ENCODE measurements at places on chromosomes 7 and 10.

GRCh38 chr7:47314728-47315607 is 266.9 kb downstream of the TNS3 start:
- peak; percentile 74 for DNase-seq

DNA sequence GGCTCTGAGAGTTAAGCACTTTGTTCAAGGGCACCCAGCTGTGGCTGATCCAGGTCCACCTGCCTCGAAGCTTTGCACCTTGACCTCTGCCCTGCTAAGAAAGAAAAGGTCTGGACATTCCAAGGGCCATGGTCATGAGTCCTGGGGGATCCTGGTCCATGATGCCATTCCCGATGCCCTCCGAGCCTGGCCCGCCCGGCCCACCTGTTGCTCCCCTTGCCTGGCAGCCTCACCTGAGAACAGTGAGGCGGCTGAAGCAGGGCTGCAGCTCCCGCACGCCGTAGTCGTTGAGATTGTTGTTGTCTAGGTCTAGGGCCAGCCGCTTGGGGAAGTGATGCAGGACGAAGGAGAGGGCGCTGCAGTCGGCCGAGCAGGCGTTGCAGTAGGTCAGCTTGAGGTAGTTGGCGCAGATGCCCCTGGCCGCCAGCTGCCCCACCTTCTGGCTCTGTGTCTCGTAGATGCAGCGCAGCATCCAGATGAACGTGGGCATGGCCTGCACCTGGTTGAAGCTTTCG is 27.5 kb downstream of the NOD1 start:
- DNase-seq, result no peak

- peak; percentile 48 for DNase-seq
Observed at GRCh38 chr10:5666008-5666840, at the start of gene ASB13. Gene ASB13, minus strand, starts transcription at chr10:5666595. Its CDS starts 44 bp downstream, at chr10:5666551.

- no peak for DNase-seq
Observed at GRCh38 chr7:25908154-25908949, 243.6 kb upstream of the NFE2L3 start.

DNA sequence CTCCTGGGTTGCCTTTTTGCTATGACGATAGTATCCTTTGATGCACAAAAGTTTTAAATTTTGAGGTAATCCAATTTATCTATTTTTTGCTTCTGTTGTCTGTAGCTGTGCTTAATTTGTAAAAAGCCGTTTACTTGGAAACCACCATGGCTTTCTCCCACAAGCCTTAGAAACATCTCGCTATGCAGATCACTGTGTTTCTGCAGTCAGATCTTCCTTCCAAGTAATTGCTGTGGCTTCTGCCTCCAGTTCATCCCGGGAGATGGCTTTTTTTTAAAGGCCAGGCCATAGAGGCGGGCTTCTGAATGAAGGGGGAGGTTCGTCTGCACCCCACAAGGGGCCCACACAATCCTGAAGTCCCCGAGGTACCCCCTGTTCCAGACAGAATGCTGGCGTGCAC is 48.3 kb upstream of the OCM2 start:
- no peak for DNase-seq

- DNase-seq, result peak; percentile 38
Observed at GRCh38 chr10:54800741-54801421, at the start of gene PCDH15. Gene PCDH15, minus strand, starts transcription at chr10:54801231. Its CDS starts 136,969 bp downstream, at chr10:54664262.

DNA sequence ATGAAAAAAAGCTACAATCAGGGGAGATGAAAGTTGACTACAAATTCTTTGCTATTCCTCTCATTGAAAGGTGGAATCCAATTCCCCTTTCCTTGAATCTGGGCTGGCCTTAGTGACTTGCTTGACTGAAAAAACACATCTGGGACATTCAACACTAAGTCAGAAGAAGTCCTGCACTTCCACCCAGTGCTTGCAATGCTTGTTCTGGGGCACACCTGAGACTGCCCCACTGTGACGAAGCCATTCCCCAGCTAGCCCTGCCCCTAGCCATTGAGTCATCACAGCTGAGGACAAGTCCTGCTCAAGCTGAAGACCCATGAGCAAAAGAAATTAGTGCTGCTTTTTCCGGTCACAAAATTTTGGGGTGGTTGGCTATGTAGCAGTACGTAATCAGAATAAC is 19.2 kb upstream of the GRID1 start:
- no peak for DNase-seq

DNA sequence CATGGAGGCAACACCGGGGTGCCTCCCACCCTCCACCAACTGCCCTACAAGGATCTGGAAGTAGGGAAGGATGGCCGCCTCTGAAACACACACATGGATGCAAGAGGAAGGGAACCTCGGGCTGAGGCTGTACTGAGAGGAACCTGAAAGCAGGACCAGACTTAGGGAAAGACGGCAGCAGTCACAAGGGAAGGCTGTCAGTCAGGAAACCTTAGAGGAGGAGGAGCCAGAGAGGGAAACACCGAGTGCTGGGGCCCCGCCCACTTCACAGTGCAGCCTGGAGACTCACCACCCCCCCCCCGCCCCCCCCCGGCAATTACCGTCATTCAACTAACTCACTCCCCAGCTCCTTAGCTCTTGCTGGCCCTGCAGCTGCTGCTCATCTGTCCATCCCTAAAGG is 2.5 kb downstream of the CYREN start:
- no peak for DNase-seq

DNA sequence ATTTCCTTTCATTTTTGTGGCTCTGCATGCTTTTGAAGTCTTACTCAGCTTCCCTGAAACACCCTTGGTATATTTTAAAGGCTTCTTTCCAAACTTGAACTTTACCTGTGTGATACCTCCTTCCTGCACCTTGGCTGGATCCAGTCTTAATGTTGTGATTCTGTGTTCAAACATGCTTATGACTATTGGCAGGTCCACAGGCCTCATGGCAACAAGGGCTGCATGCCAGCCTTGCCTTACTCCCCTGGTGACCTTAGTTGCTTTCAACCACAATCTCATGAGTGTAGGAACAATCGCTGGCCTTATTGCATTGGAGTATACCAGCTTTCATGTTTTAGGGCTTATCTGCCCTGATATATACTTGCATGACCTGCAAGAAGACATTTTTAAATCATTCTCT is 238.7 kb downstream of the KIF20B start:
- no peak for DNase-seq

DNA sequence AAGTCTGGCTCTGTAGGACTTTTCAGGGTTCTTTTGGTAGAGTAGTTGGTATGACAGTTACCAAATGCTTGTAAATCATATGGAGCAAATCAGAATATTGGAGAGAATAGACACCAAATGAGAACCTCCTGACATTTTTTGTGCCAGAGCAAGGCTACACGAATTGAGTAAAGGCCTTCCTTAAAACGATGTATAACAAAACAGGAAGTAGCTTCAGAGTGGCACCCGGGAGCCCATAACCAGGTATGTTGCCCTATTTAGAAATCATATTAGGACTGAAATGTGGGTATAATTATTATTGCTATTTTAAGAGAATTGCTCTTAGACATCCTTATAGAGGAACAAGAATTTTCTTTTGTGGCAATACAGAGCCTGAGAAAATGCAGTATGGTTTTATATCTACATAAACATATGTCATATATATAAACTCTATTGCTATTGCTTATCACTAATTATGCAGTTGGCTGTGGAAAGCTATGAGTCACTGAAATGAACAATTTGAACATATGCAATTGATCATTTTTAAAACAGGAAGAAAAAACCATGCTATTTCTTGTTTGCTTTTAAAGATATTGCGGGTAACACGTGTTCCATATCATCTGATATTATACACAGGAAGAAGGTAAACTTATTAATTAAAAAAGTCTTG is 197.4 kb upstream of the MTPN start:
- DNase-seq, result no peak

DNA sequence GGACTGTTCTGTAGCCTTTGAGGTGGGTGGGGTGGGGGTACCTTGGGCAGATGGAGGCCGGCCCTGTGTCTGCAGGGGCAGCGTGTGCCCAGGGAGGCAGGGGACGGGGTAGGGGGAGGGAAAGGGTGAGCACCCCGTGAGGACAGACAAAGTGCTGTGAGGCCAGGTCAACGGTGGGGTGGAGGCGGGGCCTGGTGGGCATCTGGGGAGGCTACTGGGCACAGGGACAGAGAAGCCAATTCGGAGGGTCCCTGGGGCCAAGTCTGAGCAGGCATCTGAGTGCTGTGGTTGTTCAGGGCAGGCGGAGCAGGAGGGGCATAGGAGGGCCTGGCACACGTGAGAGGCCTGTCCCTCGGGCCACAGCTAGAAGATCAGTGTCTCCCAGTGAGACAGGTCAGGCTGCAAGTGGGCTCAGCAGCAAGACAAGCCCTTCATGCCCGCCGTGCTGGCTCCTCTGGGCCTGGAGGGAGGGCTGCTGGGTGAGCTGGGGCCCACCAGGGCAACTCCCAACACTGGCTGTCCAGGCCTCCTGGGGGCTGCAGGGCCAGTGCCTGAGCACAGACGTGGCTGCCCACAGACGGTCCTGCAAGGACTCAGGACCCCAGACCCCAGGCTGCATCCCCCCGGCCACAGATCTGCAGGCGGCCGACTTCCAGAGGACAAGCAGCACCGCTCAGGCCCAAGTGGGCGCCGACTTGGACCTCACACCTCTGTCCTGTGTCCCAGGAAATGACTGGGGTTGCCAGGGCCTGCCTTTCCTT is 26.4 kb upstream of the KNDC1 start:
- DNase-seq, result no peak

DNA sequence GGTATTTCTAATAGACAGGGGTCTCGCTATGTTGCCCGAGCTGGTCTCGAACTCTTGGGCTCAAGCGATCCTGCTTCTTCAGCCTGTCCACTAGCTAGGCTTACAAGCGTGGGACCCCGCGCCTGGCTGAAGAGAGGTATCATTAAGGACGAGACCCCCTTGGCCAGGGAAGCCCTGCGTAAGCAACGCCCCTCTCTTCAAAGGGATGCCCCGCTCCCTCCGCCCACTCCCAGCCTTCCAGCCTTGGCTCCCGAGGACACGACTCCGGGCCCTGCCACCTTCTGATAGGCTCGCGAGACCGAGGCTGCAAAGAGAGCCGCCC is 220 bp upstream of the ZKSCAN5 start:
- no peak for DNase-seq
